Activated T-cell treated with anti-CD3 and anti-CD28 coated beads for 48 hours (primary cell): ENCODE measurements at places on chromosomes 11 and 22.

DNA sequence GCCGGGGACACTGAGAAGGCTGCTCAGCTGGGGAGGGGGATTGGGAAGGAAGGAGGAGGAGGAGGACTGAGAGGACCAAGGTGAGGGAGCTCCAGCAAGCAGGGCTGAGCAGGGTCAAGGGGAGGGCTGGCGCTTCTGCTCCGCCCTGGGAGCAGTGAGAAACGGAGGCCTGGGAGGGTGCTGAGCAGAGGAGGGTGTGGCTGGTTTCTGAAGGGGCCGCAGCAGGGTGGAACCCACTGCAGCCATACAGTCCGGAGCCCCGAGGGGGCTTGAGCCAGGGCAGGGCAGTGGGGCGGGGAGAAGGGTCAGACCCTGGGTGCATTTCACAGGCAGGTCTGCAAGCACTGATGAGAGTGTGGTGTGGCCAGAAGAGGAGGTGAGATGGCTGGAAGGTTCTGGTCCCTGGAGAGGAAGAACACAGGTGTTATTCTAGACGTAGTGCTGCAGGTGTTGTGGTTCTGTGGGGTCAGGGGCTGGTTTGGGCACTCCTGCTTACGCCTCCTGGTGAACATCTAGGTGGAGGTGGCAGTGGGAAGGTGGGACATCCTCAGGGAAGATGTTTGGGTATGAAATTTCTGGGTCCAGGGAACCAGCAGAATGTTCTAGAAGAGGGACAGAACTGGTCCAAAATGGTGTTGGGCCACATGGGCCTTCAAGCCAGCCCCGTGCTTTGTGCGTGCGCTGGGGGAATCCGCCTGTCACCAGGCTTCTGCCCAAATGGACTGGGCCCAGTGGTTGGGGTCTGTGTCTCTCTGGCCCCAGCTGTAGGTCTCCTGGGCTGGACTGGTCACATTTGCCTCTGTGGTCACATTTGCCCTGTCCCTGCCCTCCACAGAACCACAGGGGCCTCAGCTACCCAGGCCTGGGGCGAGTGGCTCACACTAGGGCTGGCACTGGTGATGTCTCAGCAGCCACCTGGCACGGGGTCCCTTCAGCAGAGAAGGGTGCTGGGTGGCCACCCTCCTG is 714.7 kb downstream of the BRD1 start:
- DNase-seq: no peak

GRCh38 chr11:61447601-61448551 is 18.0 kb downstream of the SDHAF2 start:
- DNase-seq: peak; percentile 3

- DNase-seq: no peak
These were observed 6.8 kb upstream of the EI24 start for GRCh38 chr11:125562430-125562829.

- DNase-seq: no peak
These were observed 12.6 kb downstream of the THYN1 start for GRCh38 chr11:134240592-134240991.

DNA sequence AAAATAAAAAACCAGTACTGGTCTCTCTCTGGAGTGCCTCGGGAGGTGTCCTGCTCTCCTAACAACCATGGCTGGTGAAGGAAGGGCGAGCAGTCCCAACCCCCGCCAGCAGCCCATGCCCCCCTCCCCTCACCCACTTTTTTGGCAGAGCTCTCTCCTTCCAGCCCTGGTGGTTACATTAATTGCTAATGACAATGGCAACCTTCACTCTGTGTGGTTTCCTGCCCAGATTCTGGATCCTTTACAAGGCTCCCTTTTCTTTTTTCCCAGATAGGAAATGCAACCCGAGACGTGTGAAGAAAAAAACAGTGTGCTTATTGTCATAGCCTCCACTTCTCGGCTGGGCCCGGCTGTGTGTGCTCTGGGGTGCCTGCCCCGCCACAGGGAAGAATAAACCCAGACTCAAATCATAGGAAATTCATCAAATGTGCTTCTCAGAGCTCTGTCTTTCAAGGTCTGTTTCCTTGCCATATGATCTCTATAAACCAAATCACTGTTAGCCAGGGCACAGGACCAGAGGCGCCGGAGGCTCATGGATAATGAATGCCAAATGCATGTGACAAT is 513.0 kb downstream of the SOX6 start:
- no peak for DNase-seq

- no peak for DNase-seq
These were observed 481.6 kb downstream of the SOX6 start for GRCh38 chr11:15874704-15875103.

GRCh38 chr11:1167751-1168231 is 10.0 kb downstream of the MUC5AC start:
- no peak for DNase-seq

DNA sequence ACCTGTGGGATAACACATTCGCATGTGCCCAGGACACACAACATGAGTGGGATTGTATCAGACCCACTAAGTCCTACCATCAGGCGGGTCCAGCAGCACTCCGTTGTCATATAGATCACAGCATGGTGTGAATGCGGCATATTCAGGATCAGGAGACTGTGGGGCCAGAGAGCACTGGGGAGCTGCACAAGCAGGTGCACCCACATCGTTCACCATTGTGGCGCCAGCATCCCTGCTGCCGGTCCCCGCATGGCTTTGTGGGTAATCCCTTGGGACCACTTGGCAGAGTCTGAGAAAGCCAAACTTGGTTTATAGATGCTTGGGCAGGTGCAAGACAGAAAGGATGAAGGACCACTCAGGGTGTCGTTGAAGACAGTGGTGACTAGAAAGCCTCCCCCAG is 201.6 kb upstream of the B3GAT1 start:
- DNase-seq: no peak

GRCh38 chr11:123427405-123427804 is 2.7 kb upstream of the GRAMD1B start:
- DNase-seq: no peak

DNA sequence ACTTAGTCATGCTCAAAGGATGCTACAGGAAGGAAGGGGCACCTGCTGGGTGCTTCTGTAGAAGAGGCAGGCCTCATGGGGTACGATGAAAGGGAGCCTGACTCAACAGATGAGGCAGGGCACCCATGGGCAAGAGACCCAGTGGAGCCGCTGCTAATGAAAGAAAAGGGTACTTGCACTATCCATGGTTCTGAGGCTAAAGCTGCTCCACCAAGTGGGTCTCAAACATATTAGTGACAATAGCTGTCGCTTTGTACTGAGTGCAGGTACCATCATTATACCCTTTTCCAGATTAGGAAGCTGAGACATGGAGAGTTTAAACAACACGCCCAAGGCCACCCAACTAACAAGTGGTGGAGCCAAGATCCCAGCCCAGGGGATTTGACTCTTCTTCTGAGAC is 127.5 kb upstream of the SERPIND1 start:
- DNase-seq: no peak

GRCh38 chr22:34135749-34136148 is 215.5 kb upstream of the LARGE1 start:
- DNase-seq: no peak

- no peak for DNase-seq
These were observed 2.8 kb downstream of the ALKBH8 start for GRCh38 chr11:107562647-107563208.

DNA sequence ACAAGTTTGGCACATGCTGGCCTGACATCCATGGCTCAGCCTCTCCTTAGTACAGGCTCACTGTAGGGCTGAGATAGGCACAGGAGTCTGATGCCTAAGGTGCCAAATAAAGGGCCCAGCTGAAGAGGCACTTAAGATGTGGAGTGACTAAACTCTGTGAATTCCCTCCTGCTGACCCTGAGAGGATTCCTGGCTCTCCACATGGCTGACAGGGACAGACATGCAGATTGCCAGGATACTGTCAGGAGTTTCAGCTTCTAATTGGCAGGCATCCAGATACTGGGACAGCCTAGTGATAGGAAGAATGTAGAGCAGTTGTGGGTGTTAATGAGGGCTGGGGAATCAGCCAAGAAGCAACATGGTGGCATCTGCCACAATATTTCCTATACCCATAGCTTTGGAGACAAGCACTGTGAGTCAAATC is 558.7 kb downstream of the INSC start:
- DNase-seq: no peak

- no peak for DNase-seq
These were observed 50.1 kb downstream of the ACER3 start for GRCh38 chr11:76910620-76911414.

- no peak for DNase-seq
These were observed 431.4 kb upstream of the CCDC90B start for GRCh38 chr11:83717537-83717936.

DNA sequence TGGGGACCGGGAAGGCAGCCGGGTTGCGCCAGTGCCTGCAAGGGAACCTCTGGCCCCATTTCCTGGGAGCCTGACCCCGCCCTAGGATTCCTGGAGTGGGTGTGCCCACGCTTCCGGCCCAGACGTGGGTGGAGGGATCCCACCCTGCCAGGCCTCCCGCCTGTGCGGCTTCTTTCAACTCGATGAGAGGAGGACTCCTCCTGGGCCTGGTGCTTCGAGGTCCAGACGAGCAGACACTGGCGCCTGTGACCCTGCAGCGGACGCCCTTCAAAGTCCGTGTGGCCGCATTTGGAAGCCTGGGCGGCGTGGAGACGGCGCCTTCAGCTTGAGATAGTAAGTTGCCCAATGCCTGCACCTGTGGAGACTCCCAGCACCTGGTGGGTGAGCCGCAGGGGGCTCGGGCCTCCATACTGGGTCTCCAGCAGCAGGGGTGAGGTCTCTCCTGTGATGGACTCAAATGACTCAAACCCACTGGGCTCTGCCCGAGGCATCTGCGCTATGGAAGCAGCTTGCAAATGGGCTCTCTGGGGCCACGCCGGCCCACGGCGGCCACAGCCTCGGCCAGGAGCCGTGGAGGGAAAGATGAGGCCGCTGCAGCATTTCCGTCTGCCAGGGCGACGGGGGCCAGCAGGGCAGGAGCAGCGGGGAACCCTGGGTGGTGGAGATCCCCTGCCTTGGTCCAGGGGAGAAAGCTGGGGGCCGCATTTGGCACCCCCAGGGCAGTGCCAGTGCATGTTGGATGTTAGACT is 64.3 kb upstream of the PPARA start:
- no peak for DNase-seq

DNA sequence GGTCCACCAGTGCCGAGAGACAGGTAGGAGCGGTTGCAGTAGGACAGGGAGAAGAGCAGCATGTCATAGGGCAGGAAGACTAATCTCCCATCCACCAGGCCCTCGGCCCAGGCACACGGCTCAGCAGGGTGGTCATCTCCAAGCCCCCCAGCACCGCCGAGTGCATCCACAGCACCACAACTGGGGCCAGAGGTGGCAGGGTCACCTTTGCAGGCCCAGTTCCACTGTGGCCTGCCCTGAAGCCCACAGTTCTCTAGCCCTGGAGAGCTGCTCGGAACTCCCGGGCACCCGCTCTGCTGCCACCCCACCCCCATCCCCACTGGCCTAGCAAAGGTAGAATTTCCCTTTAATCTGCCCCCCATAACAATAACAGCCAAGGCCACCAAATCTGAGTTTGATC is 49.1 kb upstream of the LRRC32 start:
- no peak for DNase-seq

- no peak for DNase-seq
These were observed 3.7 kb upstream of the IPO7 start for GRCh38 chr11:9380773-9381172.

- no peak for DNase-seq
These were observed 313.9 kb downstream of the TMEM135 start for GRCh38 chr11:87351676-87352075.

GRCh38 chr11:76218449-76219178 is 12.3 kb upstream of the WNT11 start:
- DNase-seq: no peak

DNA sequence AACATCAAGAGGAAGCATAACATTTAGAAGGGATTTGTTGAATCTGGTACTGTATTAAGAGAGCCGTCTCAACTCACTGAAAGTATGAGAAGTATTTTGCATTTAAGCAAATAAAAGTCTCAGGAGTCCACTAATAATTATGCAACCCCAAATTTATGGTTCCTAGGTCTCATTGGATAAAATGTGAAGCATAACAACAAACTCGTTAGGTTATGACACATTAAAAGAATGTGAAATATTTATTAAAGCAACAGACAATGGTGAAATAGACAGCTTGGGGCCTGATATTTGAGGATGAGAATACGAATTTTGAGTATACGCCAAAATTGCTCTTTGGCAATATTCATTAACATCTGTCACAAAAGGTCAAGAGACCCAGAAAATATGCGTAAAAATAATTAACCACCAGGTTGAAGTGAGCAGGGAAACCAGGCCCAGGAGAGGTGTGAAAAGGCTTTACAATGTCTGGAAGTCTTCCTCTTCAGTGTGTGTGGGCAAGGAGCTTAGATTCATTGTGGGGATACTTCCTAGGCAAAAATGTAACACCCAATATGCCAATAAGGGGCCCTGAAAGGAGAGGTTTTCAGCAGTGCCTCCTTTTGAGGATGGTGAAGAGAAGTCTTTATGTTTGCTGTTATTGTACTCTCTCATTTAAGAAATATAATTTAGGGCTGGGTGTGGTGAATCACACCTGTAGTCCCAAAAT is 89.2 kb downstream of the FDX1 start:
- no peak for DNase-seq

- no peak for DNase-seq
These were observed 7.2 kb downstream of the APOL4 start for GRCh38 chr22:36194385-36194784.

DNA sequence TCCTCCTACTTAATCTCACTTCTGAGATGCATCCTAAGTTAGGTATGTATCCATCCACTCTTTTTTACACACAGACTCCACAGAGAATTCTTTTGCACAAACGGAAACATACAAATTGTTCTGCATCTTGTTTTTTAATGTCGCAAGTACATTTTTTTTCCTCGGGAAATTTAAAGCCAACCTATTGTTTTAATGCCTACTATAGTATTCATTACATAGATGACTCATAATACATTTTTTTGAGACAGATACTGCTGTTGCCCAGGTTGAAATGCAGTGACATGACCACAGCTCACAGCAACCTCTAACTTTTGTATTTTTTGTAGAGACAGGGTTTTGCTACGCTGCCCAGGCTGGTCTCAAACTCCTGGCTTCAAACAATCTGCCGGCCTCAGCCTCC is 90.8 kb upstream of the TMEM45B start:
- DNase-seq: no peak

DNA sequence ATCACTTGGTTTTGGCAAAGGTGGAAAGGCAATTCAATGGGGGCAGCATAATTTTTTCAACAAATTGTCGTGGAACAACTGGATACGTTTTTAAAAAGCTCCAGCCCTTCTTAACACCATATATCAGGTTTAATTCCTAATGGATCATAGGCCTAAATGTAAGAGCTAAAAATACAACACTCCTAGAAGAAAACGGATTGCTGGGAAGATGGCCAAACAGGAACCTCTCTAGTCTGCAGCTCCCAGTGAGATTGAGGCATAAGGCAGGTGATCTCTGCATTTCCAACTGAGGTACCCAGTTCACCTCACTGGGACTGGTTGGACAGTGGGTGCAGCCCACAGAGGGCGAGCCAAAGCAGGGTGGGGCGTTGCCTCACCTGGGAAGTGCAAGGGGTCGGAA is 32.4 kb upstream of the SCGB1D1 start:
- no peak for DNase-seq

DNA sequence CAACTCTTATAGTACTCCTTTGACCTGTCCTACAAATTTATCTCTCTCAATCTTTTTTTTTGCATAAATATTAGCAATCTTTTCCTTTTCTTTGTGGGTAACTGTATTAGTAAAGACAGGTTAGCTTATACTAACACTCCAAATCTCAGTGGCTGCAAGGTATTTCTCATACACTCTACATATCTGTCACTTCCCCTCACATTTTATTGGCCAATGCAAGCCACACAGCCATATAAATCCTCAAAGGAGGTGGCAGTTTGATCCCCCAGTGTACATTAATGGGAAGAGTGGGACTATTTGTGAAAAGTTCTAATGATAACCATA is 42.6 kb upstream of the EED start:
- DNase-seq: no peak

GRCh38 chr11:110797453-110797852 is 85.2 kb upstream of the ARHGAP20 start:
- DNase-seq: no peak
